ENCODE measurements at places on chromosomes 7 and 10. TPM values are rescaled to one million over a fixed set of nuclear protein-coding genes. Genes with fewer than 3 reads are reported as not detected.

GRCh38 chr7:12765431-12766100 is 78.1 kb downstream of the ARL4A start:
- no peak for DNase-seq

- DNase-seq, result no peak
Observed at GRCh38 chr10:131354380-131354779, 42.9 kb upstream of the TCERG1L start.

The C10orf90 gene
- not detected for total RNA-seq

GRCh38 chr7:116307253-116307652 is 96.9 kb downstream of the TES start:
- no peak for DNase-seq

The GPR26 gene
- total RNA-seq, result not detected

The C7orf33 gene
- total RNA-seq, result not detected

DNA sequence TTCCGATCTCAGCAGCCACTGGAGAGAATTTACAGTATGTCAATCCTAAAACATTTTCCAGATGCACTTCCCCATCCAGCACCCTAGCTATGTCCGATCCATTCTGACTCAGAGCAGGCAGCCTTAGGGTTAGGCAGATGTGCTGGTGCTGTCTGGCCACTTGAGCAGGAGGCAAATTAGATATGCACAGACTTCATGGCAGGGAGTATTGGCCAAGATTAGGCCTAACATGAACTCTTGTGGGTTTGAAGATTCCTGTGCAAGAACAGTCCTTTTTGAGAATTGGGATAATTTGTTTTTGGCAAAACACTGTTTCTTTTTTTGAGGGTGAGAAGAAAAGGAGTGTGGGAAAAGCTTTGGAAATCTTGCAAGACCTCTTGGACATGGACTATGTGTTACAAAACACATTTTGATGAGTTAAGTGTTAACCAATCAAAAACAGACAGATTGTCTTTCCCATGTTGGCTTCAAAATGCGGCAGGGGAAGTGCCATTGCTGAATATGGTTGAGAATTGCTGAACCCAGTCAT is 218.6 kb upstream of the INHBA start:
- no peak for DNase-seq

The ZEB1 gene
- 28.1 TPM for total RNA-seq

The TMEM273 gene
- 7.0 TPM for total RNA-seq

DNA sequence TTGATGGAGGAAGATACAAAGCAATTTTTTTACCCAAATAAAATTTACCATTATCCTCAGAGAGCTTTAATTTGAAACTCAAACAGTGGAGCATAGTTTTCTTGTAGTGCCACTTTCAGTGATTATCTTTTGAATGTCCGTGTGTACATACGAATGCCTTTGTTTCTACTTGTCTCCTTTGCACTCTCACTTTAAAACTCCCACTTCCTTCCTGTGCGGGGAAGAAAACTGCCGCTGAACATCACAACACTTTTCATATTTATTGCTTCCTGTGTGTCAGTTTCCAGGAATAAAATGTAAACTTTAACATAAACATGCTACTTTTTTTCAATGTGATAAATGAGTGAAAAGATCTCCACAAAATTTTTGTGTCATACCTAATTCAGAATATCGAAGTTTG is 102.4 kb downstream of the SEMA3A start:
- no peak for DNase-seq

The SPDYE2B gene
- total RNA-seq, result not detected

DNA sequence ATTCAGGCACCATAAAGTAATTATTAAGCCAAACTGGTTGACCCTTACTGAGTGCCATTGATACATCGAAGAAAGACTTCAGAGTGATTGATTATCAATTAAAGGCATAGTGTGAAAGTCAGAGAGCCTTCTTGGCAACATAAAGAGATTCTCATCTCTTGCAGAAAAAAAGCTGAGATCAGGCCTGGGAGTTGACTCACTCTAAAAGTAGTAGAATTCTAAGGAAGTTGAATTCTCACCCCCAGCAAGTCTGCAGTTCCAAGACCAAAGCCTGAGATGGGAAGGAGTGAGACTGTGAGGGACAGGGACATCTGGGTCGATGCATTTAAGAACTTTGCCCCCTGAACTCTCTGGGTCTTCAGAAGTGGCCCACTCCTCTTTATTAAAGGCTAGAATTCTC is 21.6 kb upstream of the ERCC6 start:
- DNase-seq, result no peak

The ADAM22 gene
- 3.7 TPM for total RNA-seq

DNA sequence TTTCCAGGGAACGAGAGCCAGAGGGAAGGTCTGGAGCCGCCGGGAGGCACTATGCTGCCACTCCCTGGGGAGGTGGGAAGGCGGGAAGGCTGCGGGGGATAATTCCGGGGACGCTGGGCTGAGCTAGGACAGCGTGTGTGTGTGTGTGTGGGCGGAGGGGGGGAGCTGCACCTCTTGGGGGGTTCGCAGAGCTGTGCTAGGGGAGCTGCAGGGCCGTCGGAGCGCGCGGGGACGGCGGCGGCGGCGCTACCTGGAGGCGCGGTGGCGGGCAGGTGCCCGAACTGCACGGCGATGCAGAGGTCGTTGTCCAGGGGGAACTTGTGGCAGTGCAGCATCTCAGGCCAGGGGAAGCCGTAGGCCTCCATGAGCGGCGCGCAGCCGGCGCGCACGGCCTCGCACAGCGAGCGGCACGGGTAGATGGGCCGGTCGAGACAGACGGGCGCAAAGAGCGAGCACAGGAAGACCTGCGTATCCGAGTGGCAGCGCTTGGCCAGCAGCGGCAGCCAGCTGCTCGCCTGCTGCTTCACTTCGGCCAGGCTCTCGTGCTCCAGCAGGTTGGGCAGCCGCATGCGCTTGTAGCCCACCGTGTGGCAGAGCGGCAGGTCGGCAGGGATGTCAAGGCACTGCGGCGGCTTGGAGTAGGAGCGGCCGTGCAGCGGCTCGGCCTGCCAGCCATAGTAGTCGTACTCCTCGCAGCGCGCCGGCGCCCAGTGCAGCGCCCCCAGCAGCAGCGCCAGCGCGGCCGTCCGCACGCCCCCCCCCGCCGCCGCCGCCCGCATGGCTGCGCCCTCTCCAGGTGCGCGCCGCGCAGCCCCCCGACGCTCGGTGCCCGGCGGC is 526 bp downstream of the SFRP5 start:
- no peak for DNase-seq

The CYP2C18 gene
- total RNA-seq, result 5.2 TPM

- no peak for DNase-seq
Observed at GRCh38 chr7:117051808-117052207, 98.5 kb downstream of the ST7 start.

GRCh38 chr7:8217200-8218068 is 44.5 kb downstream of the ICA1 start:
- no peak for DNase-seq

- DNase-seq, result peak; percentile 78
Observed at GRCh38 chr7:8724080-8724718, 290.8 kb downstream of the NXPH1 start.

- DNase-seq, result no peak
Observed at GRCh38 chr7:135775230-135775629, 26.6 kb upstream of the FAM180A start.

DNA sequence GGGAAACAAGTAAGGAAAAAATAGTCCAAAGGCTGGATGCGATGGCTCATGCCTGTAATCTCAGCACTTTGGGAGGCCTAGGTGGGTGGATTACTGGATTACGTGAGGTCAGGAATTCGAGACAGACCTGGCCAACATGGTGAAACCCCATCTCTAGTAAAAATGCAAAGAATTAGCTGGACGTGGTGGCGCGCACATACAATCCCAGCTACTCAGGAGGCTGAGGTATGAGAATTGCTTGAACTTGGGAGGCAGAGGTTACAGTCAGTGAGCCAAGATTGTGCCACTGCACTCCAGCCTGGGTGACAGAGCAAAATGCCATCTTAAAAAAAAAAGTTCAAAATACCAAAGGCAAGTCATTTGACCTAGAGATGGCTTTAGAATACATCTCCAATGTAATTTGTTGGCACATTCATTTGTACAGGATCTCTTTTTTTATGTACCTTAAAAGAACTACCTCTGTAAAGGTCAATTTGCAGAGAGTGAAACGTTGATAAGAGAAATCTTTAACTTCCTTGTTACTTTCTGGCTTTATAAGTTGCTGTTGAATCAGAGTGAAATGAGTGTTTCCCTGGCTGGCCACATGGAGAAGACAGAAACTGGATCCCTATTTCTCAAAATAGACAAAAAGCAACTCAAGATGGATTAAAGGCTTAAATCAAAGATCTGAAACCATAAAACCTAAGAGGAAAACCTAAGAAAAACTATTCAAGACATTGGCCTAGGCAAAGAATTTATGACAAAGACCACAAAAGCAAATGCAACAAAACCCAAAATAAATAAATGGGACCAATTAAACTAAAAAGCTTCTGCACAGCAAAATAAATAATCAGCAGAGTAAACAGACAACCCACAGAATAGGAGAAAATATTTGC is 260.7 kb downstream of the KLF6 start:
- no peak for DNase-seq

GRCh38 chr7:37759526-37759925 is 76.0 kb downstream of the GPR141 start:
- no peak for DNase-seq

DNA sequence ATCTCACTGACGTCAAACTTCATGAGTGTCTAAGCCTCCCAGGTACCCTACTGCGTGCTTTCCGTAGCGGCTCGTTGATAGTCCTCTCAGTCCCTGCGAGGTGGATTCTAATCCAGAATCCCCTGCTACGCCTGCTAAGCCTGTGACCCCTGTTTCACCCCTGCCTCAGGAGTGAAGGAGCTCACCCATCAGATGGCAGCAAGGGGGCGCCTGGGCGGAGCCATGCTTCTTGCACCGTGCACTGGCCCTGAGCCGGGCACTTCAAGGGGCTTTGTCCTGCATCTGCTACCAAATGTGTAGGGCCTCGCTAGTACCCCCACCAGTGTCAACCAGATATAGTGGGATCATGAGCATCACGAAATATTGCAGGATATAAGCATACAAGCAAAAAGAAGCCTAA is 918 bp upstream of the STRA8 start:
- DNase-seq, result no peak

GRCh38 chr10:28571265-28571664 is 38.3 kb downstream of the WAC start:
- no peak for DNase-seq

The SRRM3 gene
- 0.67 TPM for total RNA-seq

The PRSS1 gene
- not detected for total RNA-seq

The ATP6V0A4 gene
- not detected for total RNA-seq

GRCh38 chr10:31157123-31158010 is 125.7 kb upstream of the ZNF438 start:
- DNase-seq, result peak; percentile 39

- no peak for DNase-seq
Observed at GRCh38 chr7:81491573-81491972, 278.3 kb downstream of the HGF start.

- peak; percentile 69 for DNase-seq
Observed at GRCh38 chr7:27185013-27185853, at the start of gene HOXA11. HOXA11 (minus strand) TSS chr7:27185232; CDS start chr7:27185144, 88 bp downstream.

GRCh38 chr10:10730471-10731043 is 287.1 kb upstream of the CELF2 start:
- no peak for DNase-seq

All from mucosa of descending colon (tissue), 3 donors.